Bronchus fibroblast of lung (primary cell): ENCODE measurements at places on chromosomes 12 and 14. TPM values are rescaled to one million over a fixed set of nuclear protein-coding genes. Genes with fewer than 3 reads are reported as not detected.

Gene SYNDIG1L
- total RNA-seq: under 0.01 TPM in 1 of 2 replicates, not detected in the other

Gene KRT4
- not detected in 2 replicates for total RNA-seq

Gene PAPLN
- 6.4 and 6.5 TPM in 2 replicates for total RNA-seq

Gene CEBPE
- total RNA-seq: not detected in 2 replicates

Gene ASB2
- 0.15 TPM in 1 of 2 replicates, not detected in the other for total RNA-seq
